Stimulated activated CD4-positive, alpha-beta T cell treated with anti-CD3 and anti-CD28 coated beads, Interleukin-1b, Interleukin-23, amount 100 ng/mL, for 1 hour (primary cell): ENCODE measurements at places on chromosomes 2 and 18.

DNA sequence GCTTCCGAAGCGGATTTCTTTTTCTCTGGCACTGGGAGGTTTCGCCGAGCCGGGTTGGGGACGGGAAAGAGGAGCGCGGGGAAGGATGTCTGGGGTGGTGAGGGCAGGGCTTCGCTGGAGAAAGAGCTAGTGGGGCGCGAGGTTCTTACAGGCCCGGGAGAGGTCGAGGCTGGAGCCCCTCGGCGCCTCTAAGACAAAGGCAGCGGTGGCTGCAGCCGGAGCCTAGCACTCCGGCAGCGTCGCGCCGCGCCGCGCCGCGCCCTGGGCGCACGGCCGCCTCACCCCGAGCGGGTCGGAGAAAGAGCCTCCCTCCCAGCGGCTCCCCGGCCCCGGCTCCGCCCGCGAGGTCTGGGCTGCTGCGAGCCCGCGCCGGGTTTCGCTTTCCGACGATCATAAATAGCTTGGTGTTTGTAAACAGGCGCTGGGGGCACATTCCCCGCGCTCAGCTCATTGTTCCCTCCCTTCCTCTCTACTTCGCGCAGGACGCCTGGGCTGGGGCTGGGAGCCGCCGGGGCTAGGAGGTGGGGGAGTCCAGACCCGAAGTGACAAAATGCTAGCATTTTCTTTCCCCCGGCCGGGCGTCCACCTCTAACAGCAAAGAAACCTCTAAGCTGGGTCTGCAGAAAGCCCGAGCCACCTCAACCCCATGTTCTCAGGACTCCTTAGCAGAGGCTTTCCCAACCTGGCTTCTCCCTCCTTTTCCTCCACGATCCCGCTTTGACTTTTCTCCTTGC is 813 bp upstream of the MEIS1 start:
- no peak for DNase-seq

GRCh38 chr2:84939426-84940087 is 31.4 kb upstream of the KCMF1 start:
- DNase-seq: peak; percentile 39

- no peak for DNase-seq
These were observed 61.4 kb downstream of the LRATD1 start for GRCh38 chr2:14693874-14694273.

DNA sequence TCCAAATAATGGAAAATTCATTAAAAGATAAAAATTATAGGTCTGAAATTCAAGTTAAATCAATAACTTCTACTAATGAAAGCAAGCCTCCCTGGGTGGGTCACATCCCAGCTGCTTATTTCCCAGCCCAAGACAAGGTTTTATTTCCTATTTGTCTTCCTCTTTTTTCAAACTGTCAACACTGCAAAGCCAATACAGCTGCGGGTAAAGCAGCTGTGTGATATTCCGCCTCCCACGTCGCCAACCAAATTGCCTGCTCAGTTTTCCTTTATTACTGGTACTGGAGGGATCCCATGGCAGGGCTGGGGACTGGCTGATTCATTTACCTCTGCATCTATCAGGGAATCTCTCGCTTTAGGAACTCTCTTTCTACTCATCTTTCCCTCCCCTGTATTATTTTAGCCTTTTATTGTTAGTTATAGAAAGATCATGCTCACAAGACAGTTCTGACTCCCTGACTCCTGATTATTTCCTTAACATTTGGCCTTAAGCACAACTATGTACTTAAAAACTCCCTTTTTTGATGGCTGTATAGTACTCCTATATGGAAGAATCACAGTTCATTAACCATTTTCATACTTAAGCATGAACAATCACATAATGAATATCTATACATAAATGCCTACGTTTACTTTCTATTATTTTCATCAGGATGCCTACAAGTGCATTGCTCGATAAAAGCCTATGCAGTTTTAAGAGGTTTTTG is 253.1 kb downstream of the CDCA7 start:
- no peak for DNase-seq

- no peak for DNase-seq
These were observed 41.4 kb downstream of the AQP12A start for GRCh38 chr2:240732911-240733622.

DNA sequence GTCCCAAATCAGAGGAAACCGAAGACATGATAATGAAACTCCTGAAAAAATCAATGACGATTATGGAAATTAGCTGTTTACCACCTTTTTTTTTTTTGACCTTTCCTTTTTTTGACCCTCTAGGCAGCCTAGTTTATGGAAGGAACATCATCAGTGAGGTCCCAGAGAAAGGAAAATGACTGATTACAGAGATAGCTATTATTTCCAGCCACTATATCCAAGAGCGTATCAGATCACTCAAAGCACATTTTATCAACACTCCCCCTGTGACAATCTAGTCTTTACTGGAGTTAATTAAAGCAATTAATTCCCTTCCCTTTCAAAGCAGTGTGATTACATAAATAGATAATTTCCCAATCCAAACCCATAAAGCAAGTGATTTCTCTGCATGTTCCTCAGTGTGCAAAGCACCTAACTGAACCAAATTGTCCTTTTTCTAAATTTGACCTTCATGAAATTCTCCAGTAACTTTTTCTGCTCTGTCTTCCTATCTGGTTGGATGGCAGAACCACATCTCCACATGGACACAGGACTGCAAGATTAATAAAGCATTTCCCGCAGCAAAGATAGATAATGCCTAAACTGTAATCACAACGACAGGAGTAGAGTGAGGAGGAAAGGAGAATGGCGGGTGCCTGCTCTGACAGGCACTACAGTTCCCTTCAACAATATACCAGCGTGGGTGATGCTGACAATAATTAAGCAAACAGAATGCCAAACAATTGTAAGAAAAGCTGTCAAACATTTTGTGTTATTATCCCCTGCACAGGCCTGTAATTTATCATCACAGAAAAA is 194.4 kb downstream of the SLC8A1 start:
- no peak for DNase-seq

DNA sequence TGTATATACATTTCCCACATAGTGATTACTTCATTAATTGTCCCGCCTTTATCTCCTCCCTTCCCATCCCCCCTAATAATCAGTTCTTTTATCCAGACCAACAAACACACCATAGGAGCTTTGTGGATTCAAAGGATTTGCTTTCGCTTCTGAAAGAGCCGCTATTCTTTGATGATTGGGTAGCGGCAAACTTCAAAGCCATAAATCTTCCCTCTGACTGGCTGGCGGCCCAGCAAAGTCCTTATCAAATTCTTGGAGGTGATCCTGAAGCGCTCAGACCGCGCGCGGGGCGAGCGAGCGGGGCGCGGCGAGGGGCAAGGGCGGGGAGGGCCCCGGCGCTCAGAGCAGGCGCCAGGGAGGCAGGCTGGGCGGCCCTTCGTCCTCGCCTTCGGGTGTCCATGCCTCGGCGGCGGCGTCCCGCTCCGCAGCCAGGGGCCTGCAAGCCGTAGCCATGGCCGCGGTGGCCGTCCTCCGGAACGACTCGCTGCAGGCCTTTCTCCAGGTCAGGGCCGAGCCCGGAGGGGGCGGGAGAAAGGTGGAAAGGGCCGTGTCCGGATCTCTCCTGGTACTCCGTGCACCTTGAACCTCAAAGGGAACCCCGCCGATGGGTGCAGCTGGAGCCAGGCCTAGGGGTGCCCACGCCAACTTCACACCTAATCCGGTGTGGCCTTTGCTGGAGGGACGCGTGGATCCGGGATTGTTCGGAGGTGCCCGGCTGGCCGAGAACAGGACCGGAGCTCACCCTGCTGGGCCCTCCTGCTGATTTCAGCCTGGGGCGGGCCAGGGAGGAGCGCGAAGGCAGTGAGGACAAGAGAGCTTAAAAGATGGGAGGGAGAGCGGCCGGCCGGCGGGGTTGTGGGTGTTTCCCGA is at the start of gene SP5:
TSS of gene SP5 (plus strand) at position 276 of the 870 bp plus-strand sequence. CDS start at position 452, 176 bp downstream.
- no peak for DNase-seq

DNA sequence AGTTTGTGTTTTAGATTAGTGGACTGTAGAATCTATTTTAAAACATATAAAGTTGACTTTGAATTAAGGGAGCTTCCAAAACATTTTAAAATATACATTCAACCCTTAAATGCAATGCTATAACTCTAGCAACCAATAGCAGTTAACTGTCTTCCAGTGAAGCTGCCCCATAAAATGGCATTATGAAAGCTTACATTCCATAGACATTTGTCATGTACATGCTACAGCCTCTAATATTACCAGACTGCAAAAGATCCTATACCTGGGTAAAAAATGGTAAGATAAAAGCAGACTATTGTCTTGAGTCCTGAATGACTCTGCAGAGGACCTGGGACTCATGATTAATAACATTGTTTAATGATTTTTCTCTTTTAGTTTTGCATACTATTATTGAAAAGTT is 489.4 kb downstream of the LRP1B start:
- no peak for DNase-seq
